ENCODE measurements at places on chromosomes 4 and X. TPM values are rescaled to one million over a fixed set of nuclear protein-coding genes. Genes with fewer than 3 reads are reported as not detected.

GRCh38 chrX:49995107-49995731 is 72.8 kb downstream of the CLCN5 start:
- no peak for DNase-seq

PDCL2 gene
- total RNA-seq = not detected

- no peak for DNase-seq
These were observed 150.9 kb upstream of the ANK2 start for GRCh38 chr4:112898357-112899141.

DNA sequence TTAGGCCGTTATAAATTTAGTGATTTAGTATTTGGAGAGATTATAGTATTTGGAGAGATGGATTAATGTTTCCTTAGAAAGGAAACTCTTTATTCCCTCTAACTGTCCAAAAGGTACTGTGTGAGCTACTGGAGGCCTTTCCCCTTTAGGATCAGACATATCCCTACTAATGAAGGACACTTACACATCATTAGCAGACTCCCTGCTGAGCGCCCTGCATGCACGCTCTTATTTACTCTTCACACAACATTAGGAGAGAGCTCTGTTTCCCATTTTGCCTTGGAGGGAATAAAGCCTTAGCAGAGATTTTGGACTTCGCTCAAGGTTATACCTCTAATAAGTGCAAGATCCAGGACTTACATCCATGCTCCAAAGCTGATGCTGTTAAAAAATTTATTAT is 17.8 kb upstream of the STOX2 start:
- DNase-seq = no peak

RAB41 gene
- not detected for total RNA-seq

GRCh38 chr4:77282305-77282704 is 125.3 kb downstream of the CCNG2 start:
- DNase-seq = no peak

DNA sequence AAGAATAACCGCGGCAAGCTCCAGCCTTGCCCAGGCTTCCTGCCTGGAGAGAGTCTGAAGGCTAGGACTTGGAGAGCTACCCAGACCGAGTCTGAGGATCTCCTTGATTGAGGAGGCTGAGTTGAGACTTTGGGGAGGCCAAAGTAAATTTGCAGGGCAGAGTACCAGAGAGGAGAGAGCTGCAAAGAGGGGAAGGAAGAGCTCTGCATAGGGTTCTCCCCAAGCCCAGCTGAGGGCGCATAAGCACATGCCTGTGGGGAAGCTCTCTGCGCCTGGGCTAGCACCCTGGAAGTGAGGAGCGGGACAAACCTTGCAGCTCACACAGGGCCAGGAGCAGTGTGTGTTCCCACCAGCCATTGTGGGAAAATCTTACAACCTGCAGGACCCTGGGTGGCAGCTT is 56.1 kb downstream of the FAM193A start:
- no peak for DNase-seq

- DNase-seq = no peak
These were observed 7.6 kb upstream of the DLG3 start for GRCh38 chrX:70437011-70437410.

DNA sequence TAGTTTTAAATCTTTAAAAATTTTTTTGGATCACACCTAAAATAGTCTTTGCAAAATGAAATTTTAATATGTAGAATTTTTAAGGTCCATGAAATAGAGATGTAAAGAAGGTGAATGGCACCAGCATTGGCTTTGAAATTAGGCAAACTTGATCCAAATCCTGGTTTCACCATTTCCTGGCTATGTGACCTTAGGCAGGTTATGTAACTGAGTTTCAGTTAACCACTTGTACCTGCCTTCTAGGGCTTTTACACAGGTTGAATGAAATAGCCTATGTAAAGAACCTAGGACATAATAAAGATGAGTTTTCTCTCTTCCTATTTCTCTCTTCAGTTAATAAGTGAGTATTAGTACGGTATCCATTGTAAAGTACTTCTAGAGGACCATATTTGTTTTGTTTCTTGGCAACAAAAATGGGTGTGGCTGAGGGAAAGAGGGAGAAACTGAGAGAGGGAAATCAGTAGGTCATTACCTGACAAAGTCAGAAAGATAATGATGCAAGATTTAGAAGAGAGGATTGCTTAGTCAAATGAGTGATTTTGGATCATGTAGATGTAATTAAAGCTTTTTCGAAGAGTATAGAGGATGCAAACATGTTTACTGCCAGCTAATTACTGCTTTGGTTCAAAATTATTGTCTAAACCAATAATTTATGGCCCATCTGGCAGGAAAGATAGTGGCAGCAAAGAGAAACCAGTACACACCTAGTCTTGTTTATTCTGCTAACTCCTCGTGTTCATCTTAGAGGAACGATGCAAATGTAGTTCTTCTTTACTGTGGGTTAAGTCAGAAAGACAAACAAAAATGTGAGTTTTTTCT is 81.9 kb downstream of the PDLIM5 start:
- no peak for DNase-seq

ZNF718 gene
- total RNA-seq = 7.1 TPM

GRCh38 chr4:82747686-82748575 is 50.7 kb downstream of the SCD5 start:
- no peak for DNase-seq

DNA sequence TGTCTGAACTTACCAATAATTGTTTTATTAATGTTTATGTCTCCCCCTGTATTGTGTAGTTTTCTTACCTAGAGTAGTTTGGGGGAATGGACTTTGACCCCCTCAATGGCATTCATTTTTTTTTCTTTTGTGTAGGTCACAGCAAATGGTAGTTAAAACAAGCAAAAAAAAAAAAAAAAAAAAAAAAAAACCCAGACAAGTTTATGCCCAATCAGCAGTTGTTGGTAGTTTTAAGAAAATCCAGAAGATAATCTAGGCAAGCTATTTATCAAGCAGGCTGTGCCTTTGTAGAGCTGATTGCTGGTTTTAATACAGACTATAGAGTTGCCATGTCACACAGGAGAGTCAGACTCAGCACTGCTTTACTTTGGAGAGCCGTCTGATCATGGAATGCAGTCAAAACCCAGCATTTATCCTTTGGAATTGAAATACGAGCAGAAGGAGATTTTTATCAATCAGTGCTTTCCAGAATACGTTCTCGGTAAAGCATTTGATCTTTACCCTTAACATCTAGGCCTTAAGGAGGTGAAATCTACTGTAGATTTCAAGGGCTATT is 16.6 kb downstream of the DCUN1D4 start:
- no peak for DNase-seq

DNA sequence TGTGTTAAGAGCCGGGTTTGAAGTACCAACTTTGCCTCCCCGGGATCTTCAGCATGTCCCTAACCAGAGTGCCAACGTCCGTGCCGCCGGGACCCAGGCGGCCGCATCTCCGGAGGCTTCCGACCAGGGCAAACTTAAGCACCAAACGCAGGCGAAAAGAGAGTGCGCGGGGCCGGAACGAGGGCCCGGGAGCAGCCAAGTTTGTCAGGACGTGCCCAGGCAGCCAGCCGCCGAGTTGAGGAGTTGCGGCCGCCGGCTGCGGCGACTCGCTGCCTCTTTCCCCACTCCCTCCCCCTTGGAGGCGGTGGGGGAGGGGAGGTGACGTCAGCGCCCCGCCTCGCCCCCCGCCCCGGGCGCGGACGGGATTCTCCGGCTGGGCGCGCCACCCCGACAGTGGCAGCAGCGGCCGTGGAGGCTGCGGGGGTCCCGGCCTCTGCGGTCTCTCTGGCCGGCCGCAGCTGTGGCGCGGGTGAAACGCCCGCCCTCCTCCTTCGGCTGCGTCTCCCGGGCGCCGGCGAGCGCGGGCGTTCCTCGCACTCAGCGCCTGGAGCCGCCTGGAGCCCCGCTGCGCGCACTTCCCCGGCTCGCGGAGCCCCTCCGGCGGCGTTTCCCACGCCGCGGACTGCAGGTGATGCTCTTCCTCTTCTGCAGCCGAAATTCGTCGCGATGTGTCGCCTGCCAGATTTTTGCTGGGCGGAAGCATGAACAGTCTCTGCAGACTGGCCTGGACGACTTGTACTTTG is 2.9 kb upstream of the FAT1 start:
- no peak for DNase-seq

GRCh38 chr4:3009422-3009821 is 46.1 kb downstream of the GRK4 start:
- no peak for DNase-seq

AWAT2 gene
- total RNA-seq = not detected

DNA sequence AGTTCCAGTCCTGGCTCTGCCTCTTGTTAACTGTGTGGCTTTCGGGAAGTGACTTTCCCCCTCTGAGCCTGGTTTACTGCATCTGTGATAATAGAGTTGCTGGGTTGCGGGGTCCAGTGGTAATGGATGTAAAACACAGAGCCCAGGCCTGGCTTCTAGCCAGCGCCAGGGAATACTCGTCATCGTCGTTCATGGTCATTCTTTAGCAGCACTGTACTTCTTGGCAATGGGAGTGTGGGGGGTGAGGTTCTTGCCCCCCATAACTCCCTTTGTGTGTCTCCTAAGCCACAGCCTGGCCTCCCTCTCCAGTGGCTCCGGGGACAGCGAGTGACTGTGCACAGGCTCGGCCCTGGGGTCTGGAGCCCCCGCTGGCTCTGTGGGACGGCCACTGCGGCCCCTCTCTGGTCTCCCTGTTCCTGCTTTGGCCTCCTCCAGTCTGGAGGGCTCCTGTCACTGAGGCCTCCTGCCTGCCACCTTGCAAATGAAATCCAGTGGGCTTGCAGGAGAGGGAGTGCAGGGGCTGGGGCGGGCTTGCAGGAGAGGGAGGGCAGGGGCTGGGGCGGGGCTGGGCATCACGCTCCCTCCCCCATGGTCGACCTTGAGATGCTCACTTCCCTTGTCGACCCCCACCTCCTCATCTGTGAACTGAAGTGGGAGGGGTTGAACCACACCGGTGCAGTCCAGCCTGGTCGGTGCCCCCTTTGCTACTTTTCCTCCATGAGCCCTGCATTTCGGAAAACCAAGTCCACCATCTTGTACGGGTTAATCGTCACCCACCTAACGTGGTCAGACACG is 13.2 kb downstream of the PSAPL1 start:
- peak; percentile 87 for DNase-seq

DNA sequence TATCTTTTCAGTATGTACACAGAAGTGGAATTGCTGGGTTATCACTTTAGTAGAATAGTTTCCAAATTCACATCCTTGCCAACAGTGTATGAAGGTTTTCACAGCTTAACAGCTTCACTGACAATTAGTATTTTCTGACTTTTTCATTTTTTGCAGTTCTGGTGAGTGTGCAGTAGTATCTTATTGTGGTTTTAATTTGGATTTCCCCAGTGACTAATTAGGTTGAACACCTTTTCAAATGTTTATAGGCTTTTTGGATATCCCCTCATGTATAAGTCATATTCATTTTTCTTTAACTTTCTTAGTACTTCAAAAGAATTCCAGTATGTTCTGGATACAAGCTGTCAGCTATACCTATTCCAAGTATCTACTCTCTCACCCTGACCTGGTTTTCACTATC is 37.1 kb downstream of the BRCC3 start:
- DNase-seq = no peak

DNA sequence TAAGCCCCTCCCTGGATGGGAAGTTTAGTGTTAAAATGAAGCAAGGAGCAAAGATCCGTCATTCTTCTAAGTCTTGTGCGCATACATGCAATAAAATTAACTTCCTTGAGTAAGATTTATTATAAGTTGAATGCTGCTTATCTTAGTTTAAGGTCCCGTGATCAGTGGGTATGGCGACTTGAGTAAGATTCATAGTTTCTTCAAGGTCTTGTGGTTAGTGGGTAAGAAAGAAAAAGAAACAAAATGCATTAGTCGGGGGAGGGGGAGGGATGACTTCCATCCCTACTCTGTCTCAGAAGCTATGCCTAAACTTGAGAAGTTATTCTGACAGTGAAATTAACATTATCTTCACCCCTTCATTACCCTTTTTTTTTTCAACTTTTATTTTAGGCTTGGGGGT is 127.3 kb upstream of the MAGEB16 start:
- no peak for DNase-seq

AMTN gene
- total RNA-seq = not detected

GRCh38 chr4:137519406-137519805 is 12.9 kb downstream of the PCDH18 start:
- no peak for DNase-seq

TLR3 gene
- 7.9 TPM for total RNA-seq

SNCA gene
- total RNA-seq = 3.9 TPM

- no peak for DNase-seq
These were observed 50.8 kb downstream of the CBLL2 start for GRCh38 chrX:22323541-22323940.

- no peak for DNase-seq
These were observed 170.5 kb downstream of the CDS1 start for GRCh38 chr4:84753321-84753972.

TEX13D gene
- total RNA-seq = not detected

GRCh38 chr4:150152766-150153165 is 74.5 kb downstream of the DCLK2 start:
- no peak for DNase-seq

ACSL1 gene
- total RNA-seq = 40.9 TPM

- DNase-seq = no peak
These were observed 148.7 kb downstream of the ENOX2 start for GRCh38 chrX:130754353-130754752.

DNA sequence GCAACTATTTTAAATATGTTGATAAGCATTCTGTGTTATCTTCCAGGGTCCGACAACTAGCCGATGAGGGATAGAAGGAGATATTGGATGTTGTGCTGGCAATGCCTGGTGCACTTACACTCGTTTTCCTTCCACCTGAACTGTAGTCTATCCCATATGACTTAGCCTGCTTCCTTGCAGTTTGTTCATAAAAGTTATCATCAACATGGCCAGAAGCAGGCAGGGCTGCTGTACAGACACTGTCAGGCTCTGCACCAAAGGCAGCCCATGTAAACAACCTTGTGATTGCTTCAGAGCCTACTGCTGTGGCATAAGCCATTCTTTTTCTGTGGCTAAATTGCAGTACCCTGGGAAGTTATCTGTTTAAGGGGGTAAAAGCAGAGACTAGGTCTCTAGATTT is 1.6 kb downstream of the MAPK10 start:
- DNase-seq = no peak

GRCh38 chrX:15948318-15948660 is 93.7 kb upstream of the AP1S2 start:
- DNase-seq = no peak

MAGEC3 gene
- total RNA-seq = not detected

DNA sequence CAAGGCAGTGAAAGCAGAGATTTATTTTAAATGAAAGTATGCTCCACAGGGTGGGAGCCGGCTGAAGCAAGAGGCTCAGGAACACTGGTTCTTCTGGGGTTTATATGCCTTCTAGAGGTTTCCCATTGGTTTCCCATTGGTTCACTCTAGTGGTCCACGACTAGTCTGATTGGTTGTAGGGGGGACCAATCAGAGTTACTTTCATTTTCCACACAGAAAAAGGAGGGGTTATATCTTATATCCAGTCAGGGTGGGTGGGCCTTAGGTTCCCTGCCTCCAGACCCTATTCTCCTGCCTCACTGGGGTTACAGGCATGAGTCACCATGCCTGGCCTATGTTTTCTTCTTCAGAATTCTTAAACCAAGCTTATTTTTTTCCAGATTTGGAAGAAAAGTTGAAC is 101.6 kb downstream of the KLHL8 start:
- no peak for DNase-seq

GRCh38 chrX:13547671-13548070 is 21.7 kb upstream of the EGFL6 start:
- DNase-seq = no peak

NEUROG2 gene
- total RNA-seq = not detected

GRCh38 chr4:182017038-182017437 is 226.2 kb upstream of the TENM3 start:
- no peak for DNase-seq

CRLF2 gene
- not detected for total RNA-seq

GRCh38 chr4:111404673-111405072 is 740.6 kb upstream of the FAM241A start:
- DNase-seq = no peak

All from chondrocyte (in vitro differentiated cells).